ENCODE measurements at places on chromosomes 3 and 15. TPM values are rescaled to one million over a fixed set of nuclear protein-coding genes. Genes with fewer than 3 reads are reported as not detected.
A peak's percentile ranks its signal among the peaks of the same experiment; 100 is the strongest.

DNA sequence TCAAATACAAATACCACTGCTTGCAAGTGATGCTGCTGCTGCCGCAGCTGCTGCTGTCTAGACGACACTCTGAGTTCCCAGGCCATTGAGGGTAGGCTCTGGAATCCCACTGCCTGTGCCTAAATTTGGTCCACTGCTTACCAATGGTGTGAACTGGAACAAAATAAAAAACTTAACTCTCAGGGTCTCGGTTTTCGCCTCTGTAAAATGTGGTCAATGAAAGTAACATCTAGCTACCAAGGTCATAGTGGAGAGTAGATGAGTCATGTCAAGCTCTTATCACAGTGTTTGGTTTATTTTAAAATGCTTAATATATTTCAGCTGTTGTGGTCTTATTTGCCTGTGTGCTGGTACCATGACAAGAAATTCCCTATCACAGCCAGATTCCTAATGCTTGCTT, 299.3 kb downstream of the CLSTN2 start:
- ATAC-seq, result no peak

DNA sequence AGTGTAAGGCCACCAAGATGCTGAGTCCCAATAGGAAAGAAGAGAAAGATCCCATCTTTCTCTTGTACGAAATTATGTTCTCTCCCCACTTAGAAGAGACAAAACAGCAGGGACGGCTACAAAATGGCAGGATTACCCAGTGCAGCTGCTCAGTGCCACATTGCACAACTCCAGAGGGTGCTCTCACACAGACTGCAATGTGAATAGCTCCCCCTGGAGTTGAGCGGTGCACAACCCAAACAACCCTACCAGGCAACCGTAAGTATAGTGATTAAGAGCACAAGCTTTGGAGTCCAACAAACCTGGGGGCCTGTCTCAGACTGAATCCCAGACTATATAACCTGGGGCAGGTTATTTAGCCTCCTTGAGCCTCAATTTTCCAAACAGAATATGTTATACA, 3.1 kb upstream of the BHLHE40 start:
- ATAC-seq, result peak; percentile 9

DNA sequence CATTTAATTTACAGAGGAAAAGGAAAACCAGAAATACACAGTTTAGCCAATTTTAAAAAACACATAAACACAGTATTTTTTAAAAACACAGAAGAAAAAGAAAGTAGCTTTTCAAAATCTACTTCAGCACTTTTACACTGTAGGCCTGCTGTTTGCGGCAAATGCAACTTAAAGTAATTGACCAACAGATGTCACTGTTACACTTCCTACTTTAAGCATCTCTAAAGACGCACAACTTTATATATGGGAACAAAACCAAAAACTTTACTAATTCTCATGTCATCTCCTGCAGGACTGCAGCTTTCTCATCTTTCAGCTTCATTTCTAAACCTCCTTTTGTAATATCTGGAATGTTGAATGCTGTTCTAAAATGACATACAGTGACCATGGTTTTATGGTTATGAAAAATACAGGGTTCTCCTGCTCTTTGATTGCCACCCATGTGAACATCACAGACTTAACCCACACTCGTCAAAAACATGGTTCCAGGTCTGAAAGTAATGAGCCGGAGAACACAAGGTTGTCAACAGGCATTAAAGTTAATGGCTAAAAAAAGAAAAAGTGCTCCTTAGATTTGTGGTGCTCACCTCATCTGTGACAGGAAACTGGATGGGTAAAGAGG, 107.9 kb downstream of the FMN1 start:
- peak; percentile 50 for ATAC-seq

DNA sequence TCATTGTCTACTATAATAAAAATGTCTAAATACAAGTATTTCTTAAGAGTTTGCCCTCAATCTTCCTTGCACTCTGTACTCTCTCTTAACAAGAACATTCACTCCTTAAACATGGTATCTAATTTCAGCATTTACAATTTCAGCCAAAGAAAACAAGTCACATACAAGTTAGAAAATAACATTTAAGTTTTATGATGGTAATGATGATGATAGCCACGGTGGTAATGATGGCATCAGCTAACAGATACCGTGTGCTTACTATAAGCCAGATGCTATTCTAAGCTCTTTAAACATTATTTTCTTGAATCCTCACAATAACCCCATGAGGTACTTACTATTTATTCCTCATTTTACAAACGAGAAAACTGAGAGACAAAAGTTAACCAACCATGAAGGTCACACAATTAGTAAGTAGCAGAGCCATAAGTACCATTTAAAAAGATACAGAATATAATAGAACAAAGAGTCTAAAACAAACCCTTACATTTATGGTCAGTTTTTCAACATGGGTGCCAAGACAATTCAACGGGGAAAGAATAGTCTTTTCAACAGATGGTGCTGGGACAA, 7.4 kb downstream of the SPICE1 start:
- ATAC-seq, result no peak

- ATAC-seq, result no peak
These were observed 5.6 kb upstream of the AP3S2 start for GRCh38 chr15:89899295-89899945.

- no peak for ATAC-seq
These were observed 4.1 kb downstream of the KNL1 start for GRCh38 chr15:40598126-40598525.

- ATAC-seq, result peak; percentile 17
These were observed 139.3 kb downstream of the FILIP1L start for GRCh38 chr3:99974989-99975388.

GRCh38 chr15:39878406-39878785, 41.7 kb downstream of the GPR176 start:
- ATAC-seq, result no peak

- no peak for ATAC-seq
These were observed 565.0 kb downstream of the MAGI1 start for GRCh38 chr3:65473736-65474135.

- ATAC-seq, result peak; percentile 26
These were observed 30.2 kb downstream of the FAM174B start for GRCh38 chr15:92625251-92625980.

DNA sequence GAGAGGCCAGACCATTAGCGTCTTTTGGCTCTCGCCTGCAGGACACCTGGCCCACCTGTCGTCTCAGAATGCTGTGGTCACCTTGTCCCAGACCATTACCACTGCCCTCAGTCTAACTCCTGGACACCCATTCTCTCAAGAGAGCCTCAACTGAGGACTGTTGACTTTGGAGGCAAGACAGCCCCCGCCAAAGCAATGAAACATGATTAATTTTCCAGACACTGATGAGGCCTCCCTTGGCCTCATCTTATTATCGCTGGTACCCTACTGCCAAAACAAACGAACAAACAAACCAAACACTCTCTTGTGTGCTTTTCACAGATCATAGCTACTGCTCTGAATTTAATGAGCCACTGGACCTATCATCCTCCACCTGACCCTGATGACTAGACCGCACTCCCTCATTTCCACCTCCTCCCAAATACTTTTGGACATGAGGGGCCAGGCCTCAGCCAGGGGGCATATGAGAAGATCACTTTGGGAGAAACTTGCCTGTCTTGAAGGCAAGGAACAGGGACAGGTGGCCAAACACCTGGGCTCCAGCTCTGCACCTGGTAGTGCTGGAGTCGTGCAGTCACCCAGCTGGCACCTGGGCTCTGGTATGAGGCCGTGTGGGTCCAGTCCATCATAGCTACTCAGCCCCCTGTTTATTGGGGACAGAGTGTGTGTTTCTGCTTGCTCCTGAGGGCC, 27.6 kb downstream of the ALS2CL start:
- peak; percentile 4 for ATAC-seq

DNA sequence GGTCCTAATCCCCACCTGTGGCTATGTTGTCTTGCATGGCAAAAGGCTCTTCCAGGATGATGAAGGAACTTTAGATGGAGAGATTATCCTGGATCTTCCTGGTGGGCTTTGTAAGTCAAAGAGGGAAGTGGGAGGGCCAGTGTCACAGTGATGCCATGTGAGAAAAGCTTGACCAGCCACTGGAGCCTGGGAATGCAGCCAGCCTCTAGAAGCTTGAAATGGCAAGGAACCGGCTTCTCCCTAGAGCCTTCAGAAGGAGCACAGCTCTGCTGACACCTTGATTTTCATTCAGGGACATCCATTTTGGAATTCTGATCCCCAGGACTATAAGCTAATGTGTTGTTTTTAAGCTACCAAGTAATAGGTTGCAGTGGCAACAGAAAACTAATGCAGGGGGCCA, 58.3 kb downstream of the CLEC3B start:
- ATAC-seq, result no peak

DNA sequence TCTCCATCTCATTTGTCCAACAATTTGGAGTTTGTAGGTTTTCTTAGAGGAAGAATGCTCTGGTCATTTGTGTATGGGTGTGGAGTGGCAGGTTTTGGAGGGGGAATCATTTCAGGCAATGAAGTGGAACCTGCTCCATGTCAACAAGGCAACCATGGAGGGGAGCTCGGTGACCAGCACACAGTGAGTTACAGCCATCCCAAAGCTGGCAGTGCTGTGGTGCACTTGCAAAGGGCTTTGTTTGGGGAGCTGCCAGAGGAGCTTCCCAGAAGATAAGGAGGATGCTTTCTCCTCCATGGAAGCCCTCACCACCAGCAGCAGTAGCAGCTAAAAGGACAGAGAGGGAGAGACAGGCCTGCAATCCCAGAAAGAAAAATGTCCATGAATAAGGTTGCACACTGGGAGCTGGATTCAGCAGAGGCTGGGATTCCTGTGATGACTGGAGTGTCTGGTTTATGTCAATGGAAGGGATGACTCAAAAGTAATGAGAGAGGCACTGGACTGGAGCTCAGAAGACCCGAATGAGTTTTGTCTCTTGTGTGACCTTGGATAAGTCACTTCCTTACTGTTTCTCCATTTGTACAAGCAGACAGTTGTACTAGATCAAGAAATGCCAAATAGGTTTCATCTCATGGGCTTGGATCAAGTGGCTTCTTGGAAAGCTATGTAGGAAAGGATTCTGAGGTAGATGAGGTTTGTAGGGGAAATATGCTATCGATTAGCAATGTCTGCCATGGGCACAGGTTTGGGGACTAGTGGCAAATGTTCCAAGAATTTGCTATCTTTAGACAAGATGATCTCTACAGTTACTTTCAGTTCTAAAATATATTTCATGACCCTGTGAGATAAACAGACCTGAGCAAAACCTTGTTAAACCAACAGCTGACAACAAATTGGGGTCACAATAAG, 27.2 kb upstream of the UBE2Q2 start:
- no peak for ATAC-seq

- no peak for ATAC-seq
These were observed 18.0 kb downstream of the SRGAP3 start for GRCh38 chr3:9231471-9231870.

- ATAC-seq, result no peak
These were observed 1.2 kb downstream of the ANXA2 start for GRCh38 chr15:60396560-60396957.

DNA sequence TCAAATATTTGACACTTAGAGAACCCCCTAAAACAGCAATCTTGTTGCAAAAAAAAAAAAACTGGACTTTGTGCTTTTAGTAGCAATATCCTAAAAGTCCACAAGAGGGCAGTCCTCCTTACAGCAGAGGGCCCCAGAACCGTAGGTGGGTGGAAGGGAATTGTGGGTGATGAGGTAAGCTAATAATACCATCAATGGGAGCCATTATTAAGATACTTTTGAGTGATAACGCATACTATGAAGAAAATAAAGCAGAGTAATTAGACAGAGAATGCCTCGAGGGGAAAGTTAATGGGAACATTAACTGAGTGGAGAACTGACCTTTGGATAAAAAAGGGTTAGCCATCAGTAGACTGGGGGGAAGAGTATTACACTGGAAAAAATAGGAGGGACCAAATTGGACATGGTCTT, 229.9 kb downstream of the THRB start:
- ATAC-seq, result peak; percentile 52

- ATAC-seq, result no peak
These were observed 33.6 kb downstream of the MECOM start for GRCh38 chr3:169629895-169630294.

GRCh38 chr3:156551261-156551660, 3.7 kb downstream of the SSR3 start:
- no peak for ATAC-seq

GRCh38 chr3:171680726-171681411, 129.4 kb downstream of the PLD1 start:
- no peak for ATAC-seq

GRCh38 chr3:196643201-196643749, 3.8 kb downstream of the NRROS start:
- peak; percentile 72 for ATAC-seq

DNA sequence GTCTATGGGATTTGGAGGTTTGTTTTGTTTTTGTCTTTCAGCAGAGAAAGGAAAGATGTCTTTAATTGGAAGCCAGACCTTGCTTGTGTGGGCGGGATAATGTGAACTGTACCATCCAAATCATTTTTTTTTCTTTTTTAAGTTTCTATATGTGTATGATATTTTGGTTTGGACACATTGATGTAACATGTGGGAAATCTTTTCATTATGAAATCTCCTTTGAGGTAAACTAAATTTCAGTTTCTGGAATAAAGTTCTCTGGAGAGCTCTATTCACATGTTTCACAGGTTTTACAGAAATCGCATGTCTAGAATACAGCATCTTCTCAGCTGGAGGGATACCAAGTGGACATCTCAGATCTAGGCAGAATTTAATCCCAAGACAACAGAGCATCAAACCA, 451.5 kb upstream of the MDFIC2 start:
- no peak for ATAC-seq

Gene LRTM1
- not detected for total RNA-seq

Gene C3orf22
- not detected for total RNA-seq

Gene EPHB1
- total RNA-seq, result 0.40 TPM

Gene LDHAL6B
- not detected for total RNA-seq

Gene ATP10A
- total RNA-seq, result 0.44 TPM

Gene THRB
- total RNA-seq, result 4.7 TPM

Gene ALS2CL
- total RNA-seq, result 55.7 TPM

Gene CA12
- total RNA-seq, result 138 TPM

Gene TMC3
- not detected for total RNA-seq

Gene LNP1
- 0.64 TPM for total RNA-seq

Gene MORC1
- total RNA-seq, result not detected

Gene KLF13
- 42.7 TPM for total RNA-seq

Gene SUSD5
- 0.08 TPM for total RNA-seq

Gene TMEM44
- 7.9 TPM for total RNA-seq

Gene MOBP
- total RNA-seq, result not detected

Gene GABRB3
- total RNA-seq, result 0.52 TPM

Gene PLSCR5
- total RNA-seq, result not detected

Measured in esophagus mucosa (tissue), 1 donor.